ENCODE measurements at places on chromosomes 11 and 22. TPM values are rescaled to one million over a fixed set of nuclear protein-coding genes. Genes with fewer than 3 reads are reported as not detected.

GRCh38 chr11:1812801-1813200 is 22.0 kb upstream of the SYT8 start:
- no peak for DNase-seq

RCOR2 gene
- 2.4 TPM for total RNA-seq

ART1 gene
- not detected for total RNA-seq

DNA sequence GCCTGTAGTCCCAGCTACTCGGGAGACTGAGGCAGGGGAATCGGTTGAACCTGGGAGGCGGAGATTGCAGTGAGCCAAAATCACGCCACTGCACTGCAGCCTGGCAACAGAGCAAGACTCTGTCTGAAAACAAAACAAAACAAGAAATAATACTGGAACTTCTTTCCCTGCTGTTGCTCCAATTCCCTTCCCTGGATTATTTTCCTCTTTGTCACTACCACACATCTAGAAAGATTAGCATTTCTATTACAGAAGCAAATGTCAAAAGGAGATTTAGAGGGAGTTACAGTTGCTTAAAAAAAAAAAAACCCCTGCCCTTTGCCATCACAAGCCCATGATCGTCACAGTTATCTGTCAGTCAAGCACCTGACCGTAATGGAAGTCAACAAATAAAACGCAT is 17.7 kb upstream of the SCGB1D1 start:
- DNase-seq = no peak

MMP1 gene
- total RNA-seq = 68.1 TPM

DNA sequence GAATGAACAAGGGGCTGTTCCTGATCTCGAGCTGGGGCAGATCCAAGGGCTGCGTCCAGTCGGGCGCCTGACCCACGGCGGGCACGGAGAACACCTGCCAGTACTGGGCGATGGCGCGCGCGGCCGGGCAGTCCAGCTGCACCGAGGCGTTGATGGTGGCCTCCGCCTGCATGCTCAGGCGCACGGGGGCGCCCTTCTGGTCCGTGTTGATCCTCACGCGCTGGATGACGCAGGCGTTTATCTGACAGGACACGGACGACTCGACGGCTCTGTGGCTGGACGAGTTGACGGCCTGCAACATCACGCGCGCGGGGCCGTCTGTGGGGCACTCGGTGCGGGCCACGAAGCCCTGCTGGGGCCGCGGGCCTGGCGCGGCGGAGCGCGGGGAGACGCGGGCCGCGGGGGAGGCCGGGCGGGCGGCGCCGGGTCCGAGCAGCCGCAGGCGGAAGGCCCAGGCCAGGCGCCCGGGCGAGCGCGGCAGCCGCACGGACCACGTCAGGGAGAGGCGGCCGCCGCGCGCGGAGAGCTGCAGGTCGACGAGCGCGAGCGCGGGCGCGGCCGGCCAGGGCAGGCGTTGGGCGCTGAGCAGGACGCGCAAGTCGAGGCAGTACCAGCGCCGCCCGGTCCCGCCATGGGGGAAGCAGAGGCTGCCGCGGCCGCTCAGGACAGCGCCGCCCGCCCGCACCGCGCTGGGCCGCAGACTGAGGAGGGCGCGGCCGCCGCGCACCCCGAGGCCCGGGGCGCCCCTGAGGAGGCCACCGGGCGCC is 511 bp downstream of the PKDREJ start:
- DNase-seq = peak; percentile 13

OR6T1 gene
- total RNA-seq = not detected

SORL1 gene
- total RNA-seq = 11.3 TPM

GRCh38 chr22:29744902-29745301 is 21.9 kb downstream of the ZMAT5 start:
- DNase-seq = peak; percentile 98

- DNase-seq = no peak
These were observed 19.0 kb downstream of the TRIM5 start for GRCh38 chr11:5665746-5666401.

- no peak for DNase-seq
These were observed 81.3 kb downstream of the C22orf31 start for GRCh38 chr22:28980326-28980725.

- no peak for DNase-seq
These were observed 299.0 kb upstream of the CADM1 start for GRCh38 chr11:115803073-115803740.

All from bronchial epithelial cell (primary cell).